Hair follicle dermal papilla cell (primary cell): ENCODE measurements at places on chromosomes 3 and 15. TPM values are rescaled to one million over a fixed set of nuclear protein-coding genes. Genes with fewer than 3 reads are reported as not detected.

The EPHB1 gene
- 0.49 and 1.5 TPM in 2 replicates for total RNA-seq

The XCR1 gene
- not detected in 2 replicates for total RNA-seq

The SPATA12 gene
- not detected in 2 replicates for total RNA-seq

The GP5 gene
- not detected in 2 replicates for total RNA-seq

The TEX55 gene
- not detected in 2 replicates for total RNA-seq
